ENCODE measurements at places on chromosomes 2 and 18.

DNA sequence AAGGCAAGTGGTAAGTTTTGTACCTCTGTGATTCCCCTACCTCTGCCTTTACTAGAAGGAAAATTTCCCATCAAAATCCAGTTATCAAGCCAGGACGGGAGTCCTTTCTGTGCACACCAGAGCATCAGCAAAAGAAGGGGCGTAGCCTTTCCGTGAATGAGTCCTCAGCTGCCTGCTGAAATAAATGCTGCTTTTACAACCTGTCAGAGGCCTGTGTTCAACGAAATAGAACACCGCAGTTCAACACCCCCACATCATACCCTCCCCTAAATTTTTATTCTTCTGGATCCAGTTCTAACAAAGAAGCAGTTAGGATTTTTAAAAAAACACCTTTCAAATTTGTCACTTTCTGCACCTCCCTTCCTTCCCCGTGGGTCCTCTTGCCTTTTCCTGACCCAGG, 135.8 kb downstream of the SETBP1 start:
- no peak for ATAC-seq

DNA sequence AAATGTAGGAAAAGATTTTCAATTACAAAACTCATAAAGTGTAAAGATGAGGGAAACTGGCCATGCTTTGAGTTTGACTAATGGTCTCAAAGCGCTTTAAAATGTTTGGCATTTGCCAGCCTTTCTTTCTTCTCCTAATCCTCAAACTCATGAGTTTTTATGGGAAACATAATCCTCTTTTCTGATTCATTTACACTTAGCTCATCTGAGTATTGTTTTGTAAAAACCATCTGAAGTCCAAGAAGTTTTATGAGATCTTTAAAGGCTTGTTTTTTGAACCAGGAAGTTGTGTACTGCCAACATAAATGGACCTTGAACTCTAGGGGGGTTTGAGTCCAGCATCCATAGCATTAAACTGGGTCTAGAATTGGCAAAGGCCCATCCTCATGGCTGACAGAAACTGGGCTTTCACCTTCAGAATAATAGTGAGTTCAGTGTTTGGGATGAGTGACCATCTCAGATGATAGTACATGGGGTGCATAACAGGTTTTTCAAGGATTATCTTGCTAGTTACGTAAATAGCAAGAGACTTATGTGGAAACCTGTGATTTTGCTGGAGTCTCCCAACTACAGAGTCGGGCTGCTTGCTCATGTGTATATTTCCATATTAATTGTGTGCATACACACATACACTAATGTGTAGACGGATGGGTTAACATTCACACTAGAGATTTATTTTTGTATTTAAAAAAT, 3.8 kb upstream of the LTBP1 start:
- ATAC-seq = no peak

- ATAC-seq = peak; percentile 68
Observed at GRCh38 chr2:195608768-195609454, 48.1 kb upstream of the SLC39A10 start.

GRCh38 chr2:214066862-214067261, 344.0 kb upstream of the VWC2L start:
- ATAC-seq = no peak

DNA sequence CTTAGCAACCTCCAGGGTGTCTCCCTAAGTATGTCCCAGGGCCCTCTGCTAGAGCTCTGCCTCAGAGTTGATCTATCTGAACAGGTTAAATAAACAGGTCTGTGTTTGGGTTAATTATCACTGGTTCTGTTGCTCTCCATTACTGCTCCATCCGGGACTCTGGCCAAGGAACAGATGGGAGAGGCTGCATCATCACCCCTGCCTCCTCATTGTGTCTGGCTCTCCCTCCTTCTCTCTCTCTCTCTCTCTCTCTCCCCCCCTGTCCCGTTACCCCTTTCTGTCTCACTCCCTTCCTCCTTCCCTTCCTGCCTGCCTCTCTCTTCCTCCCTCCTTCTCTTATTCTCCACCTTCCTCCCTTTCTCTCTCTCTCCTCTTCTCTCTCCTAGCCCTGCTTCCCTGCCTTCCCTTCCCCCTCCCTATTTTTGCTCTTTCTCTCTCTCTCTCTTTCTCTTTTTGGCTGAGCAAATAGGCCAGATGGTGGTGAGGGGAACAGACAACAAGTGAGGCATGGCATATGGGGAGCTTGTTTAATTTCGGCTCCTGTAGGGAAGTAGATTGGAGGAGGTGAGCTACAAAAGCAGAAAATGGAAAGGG, 62.1 kb downstream of the SETBP1 start:
- no peak for ATAC-seq

DNA sequence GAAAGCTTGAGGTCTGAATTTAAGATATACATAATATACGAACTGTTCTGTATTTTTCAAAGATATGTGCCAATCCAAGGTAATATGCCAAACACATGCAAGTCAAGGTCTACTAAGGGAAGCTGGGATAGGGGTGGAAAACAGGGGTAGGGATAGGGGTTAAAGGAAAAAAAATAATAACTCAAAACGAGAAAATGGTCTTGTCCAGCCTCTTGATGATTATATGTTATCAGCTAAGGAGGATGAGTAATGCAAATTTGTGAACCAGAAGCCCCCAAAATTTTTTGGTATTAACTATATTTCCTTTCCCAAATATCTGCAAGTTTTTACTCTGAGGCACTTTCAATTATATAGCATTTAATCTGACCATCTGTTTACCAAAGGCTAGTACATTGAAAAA, 219.3 kb downstream of the ZEB2 start:
- no peak for ATAC-seq

- no peak for ATAC-seq
Observed at GRCh38 chr2:227759411-227760118, 13.9 kb downstream of the SCYGR8 start.

- no peak for ATAC-seq
Observed at GRCh38 chr18:62196980-62197379, 9.9 kb downstream of the RELCH start.

GRCh38 chr2:204686406-204686805, 141.1 kb downstream of the PARD3B start:
- no peak for ATAC-seq

- ATAC-seq = no peak
Observed at GRCh38 chr18:79911344-79912270, 39.8 kb downstream of the SLC66A2 start.

DNA sequence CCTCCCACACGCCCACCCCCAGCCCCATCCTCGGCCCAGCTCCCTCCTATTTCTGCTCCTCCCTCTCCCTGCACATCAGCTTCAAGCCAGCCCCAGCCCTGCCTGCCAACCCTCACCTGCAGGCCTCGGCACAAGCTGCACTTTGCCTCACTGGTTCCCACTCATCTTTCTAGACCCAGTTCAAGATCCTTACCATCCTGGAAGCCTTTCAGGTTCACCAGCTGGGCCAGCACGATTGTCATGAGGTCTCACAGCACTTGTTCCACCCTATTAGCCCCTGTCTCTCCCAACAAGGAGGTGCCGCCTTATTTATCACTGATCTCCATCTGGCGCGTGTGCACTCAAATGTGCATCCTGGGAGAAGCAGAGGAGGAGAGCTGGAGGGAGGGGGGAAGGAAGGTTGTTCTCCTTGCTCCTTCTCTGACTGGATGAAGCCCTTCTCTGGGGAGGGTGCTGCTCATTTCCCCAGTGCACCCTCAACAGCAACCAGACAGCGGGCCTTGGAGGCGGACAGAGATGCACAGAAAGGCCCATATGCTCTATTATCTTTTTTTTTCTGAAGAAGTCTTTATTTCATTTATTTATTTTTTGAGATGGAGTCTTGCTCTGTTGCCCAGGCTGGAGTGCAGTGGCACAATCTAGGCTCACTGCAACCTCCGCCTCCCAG, 15.5 kb upstream of the BIN1 start:
- no peak for ATAC-seq

- no peak for ATAC-seq
Observed at GRCh38 chr2:208354964-208355381, 51.6 kb upstream of the PTH2R start.

- ATAC-seq = peak; percentile 48
Observed at GRCh38 chr18:45384137-45384961, 230.9 kb upstream of the SLC14A2 start.

GRCh38 chr18:74410441-74410992, 46.6 kb downstream of the DIPK1C start:
- ATAC-seq = no peak

- ATAC-seq = no peak
Observed at GRCh38 chr2:75135776-75136400, 63.4 kb downstream of the TACR1 start.

GRCh38 chr2:163338270-163338669, 397.5 kb downstream of the FIGN start:
- no peak for ATAC-seq

GRCh38 chr2:169082995-169083394, 13.6 kb downstream of the DHRS9 start:
- peak; percentile 38 for ATAC-seq

- no peak for ATAC-seq
Observed at GRCh38 chr2:178208336-178208735, 14.0 kb downstream of the OSBPL6 start.

DNA sequence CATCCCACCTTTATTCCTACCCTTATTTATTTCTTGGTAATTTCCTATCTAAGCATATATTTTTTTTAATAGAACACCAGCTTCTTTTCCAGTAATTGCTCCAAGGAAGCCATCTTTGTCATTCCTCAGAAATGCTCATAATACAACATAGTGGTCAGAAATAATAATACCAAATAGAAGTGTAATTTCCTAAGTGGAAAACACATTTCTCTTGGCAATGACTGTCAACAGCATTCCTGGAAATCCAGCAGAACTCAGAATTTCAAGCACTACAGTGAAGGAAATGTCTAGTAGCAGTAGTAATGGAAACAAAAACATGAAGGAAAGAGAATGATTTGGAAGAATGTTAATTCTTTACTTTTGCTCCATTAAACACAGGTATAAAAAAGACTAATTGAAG, 56.6 kb downstream of the GDF7 start:
- ATAC-seq = no peak

DNA sequence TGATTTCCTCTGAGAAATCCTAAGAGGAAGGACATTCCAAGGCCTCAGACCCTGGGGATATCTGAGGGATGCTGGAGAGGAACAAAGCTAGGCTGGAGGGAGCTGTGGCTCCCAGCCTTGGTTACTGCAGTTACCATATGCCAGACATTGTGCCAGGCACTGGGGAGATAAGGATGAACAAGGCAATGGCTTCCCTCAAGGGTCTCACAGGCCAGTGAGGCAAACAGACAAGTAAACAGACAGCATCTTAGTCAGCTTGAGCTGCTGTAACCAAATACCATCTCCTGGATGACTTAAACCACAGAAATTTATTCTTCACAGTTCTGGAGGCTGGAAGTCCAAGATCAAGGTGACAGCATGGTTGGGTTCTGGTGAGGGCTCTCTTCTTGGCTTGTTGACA, 91.8 kb downstream of the SKA1 start:
- no peak for ATAC-seq

DNA sequence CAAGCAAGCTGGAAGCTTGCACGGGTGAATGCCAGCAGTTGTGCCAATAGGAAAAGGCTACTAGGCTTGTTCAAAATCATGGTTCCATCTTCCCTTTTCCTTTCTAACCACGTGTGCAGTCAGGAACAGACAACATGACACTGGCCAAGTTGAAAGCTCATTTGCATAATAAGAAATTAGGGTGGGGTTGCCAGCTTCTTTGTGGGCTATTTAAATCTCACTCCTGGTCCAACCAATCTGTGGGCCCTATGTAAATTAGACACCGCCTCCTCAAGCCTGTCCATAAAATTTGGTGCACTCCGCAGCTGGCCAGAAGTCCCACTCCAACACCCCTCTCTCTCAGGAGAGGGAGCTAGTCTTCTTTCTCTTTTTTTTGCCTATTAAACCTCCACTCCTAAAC, 1948.4 kb upstream of the PIK3C3 start:
- no peak for ATAC-seq

GRCh38 chr2:20582600-20583221, 68.2 kb downstream of the HS1BP3 start:
- no peak for ATAC-seq

DNA sequence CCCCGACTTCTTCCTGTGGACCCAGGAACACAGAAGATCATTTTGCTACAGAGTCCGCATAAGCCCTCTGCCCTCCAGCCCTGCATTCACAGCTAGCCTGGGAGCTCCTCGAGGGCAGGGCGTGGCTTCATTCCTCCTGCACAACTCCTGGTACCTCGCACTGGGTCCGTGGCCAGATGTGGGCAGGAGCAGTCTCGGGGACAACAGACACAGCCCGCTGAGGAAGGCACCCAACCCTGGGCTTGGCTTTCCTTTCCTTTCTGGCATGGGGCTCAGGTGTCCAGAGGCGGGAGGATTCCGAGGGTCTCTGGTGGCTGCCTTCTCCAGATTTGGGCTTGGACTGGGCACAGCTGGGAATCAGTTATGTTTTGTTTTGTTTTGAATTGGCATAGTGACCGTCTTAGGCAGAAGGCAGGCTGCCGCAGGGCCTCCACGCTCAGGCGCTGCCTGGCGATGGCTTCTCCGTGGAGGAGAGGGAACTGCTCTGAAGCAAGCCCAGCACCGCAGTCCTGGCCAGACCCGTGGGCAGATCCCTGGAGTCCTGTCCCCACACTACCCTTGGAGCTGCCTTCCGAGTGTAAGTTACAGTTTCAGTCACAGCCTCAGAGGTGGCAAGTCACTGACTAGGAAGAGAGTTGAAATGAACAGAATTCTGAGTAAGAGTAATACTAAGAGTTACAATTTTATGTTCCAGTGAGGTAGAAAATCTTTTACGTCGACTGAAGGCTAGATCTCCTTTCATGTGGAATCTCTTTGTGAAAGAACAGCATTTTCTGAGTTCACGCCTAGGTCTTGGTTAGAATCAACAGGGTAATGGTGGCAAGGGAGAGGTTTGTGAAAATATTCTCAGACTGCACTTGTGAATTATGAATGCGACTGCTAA, 47.9 kb downstream of the LDLRAD4 start:
- peak; percentile 82 for ATAC-seq

GRCh38 chr18:38900031-38900430, 1334.4 kb upstream of the CELF4 start:
- no peak for ATAC-seq

- ATAC-seq = peak; percentile 76
Observed at GRCh38 chr18:55250768-55251173, 291.5 kb upstream of the CCDC68 start.

DNA sequence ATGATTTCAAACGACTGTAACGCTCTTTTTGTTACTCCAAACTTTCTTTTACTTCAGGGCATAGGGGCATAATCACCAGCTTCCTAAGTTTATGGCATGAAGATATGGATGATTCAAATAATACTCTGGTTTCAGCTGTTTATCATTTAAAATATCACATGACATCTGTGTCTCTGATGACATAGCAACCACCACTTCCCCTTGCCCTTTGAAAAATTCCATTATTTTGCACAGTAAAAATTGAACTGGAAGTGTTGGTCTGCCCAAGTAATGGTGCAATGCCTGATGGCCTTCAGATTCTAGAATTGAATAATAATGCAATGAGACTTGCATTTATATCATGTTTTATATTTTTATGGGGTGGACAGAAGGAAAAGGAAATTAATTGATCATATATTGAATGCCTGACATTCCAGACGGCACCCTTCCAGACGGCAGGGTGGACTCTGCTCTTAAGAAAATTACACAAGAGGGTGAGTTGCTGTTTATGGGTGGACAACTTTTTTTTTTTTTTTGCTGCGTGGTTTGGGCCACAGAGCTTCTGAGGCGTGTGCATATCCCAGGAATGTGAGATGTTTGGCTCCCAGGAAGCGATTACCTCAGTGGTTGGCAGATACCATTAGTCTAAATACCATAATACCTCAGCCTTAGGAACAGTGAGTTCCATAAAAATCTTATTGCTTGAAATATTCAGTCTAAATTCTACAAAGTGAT, 101.7 kb upstream of the ZNF521 start:
- ATAC-seq = no peak

- peak; percentile 51 for ATAC-seq
Observed at GRCh38 chr2:119517433-119517832, 6.8 kb downstream of the SCTR start.

GRCh38 chr2:129078548-129078947, 759.9 kb upstream of the HS6ST1 start:
- no peak for ATAC-seq
